ENCODE measurements at places on chromosomes 16 and 17.
A peak's percentile ranks its signal among the peaks of the same experiment; 100 is the strongest.

DNA sequence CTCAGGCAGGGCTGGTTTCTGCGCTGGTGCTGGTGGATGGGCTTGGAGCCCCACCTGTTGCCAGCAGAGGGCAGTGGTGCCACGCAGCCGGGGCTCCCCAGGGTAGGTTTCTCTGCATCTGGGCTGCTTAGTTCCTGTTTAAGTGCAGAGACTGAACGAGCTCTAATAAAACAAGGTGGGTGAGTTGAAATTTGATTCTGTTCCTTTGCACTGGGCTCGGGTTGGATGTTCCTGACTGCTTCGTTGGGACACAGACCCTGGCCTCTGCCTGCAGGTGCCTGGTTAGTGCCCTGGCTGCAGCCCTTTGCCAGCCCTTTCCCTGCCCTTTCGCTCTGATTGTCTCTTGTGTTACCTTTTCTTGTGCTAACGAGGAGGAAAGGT, 30.0 kb downstream of the TBCD start:
- peak; percentile 90 for DNase-seq

DNA sequence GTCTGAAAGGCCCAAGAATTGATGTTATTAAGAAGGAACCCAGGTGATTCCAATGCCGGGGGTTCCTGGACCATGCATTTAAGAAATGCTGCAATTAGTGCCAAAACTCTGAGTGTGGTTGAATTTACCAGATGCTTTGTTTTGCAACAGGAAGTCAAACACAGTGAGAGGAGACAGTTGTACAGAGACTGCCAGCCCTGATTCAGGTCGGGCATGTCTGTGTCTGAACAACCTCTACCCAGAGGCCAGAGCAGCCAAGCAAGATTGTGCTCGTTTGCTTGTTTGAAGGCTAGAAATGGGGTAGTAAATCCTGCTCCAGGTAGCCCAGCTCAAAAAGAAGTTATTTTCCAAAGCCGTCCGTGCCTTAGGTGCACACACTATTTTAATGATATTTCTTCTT, 412.4 kb upstream of the ERCC4 start:
- no peak for DNase-seq

DNA sequence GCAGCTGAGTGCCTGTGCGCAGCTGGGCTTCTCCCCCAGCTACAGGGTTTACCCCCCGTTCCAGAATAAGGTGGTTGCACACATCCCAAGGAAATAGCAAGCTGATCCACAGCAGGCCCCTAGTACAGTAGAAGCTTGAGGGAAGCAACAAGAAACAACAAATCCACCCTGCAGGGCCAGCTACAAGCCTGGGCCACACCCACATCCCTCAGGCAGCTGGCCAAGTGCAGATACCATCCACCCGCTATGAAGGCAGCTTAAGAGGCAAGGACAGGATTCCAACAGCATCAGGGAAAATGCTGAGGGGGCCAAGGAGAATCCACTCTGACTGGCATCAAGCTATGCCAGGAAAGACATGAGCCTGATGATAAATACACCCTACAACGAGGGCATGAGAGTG, 66.9 kb upstream of the RCVRN start:
- no peak for DNase-seq

- no peak for DNase-seq
These were observed 18.0 kb downstream of the ZNF276 start for GRCh38 chr16:89739383-89739782.

DNA sequence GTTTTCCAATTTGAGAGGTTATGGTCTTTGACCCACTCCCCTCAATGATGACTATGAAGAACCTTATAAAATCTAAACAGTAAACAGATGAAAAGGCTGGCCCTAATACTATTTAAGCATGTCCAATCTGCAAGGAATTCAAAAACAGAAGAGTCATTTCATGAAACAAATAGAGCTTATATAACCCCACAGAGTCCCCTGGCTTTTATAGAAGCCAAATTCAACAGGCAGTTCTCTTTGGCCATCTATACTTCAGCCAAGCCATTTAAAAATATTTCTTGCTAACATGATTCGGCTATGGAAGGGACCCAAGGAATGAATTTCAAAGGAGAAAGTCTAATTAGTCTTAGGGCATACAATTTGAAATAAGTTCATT, 43.4 kb downstream of the SPOP start:
- DNase-seq = no peak

GRCh38 chr16:16997349-16997748, 473.4 kb downstream of the XYLT1 start:
- DNase-seq = no peak

- no peak for DNase-seq
These were observed 49.8 kb downstream of the CDH1 start for GRCh38 chr16:68786685-68787418.

DNA sequence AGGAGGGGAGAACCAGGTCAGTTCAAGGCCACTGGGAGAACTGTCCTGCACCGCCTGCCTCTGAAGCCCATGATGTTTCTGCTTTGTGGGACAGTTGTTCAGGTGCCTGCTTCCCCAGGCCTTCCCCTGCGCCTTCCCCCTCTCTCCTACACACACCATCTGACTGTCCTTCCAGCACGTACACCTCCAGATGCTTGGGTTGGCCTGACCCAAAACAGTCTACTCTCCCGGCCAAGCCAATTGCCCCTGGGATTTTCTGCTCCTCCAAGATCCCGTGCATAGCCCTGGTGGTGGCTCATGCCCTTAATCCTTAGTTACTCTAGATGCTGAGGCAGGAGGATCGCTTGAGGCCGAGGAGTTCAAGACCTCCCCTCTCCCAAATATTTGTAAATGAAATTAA, 684 bp upstream of the RSAD1 start:
- no peak for DNase-seq

DNA sequence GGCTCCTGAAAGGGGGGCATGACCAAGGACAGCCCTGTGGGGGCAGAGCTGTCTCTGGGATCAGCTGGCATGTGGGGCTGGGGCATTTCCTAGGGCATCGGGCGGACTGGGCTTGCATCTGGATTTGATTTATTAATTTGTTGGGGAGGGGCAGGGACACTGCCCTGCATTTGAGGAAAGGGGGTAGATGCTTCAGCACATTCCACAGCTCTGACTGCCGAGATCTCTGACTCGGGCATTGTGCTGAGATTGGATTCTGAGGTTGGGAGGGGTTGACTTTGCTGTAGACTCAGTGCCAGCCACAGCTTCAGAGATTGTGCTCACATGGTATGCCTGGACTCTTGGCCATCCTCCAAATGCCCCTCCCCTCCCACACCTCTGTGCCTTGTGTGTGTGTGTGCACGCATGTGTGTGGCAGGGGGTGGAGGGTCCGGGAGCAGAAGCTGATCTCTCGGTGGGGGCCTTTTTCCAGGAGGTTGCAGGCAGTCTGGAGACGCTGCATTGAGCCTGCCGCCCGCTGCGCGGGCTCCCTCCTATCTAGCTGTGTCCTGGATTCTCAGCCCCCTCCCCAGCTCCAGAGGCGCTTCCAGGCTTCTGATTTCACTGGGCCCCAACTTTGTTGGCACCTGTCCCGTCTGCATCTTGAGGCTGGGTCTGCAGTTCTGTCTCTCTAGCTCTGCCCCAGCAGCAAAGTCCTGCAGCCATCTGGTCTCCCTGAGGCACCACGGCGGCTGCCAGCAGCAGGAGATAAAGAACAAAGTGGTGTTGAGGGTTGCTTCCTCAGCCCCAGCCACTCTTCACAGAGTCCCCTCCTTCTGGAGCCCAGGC, 14.9 kb downstream of the IGFBP4 start:
- no peak for DNase-seq

DNA sequence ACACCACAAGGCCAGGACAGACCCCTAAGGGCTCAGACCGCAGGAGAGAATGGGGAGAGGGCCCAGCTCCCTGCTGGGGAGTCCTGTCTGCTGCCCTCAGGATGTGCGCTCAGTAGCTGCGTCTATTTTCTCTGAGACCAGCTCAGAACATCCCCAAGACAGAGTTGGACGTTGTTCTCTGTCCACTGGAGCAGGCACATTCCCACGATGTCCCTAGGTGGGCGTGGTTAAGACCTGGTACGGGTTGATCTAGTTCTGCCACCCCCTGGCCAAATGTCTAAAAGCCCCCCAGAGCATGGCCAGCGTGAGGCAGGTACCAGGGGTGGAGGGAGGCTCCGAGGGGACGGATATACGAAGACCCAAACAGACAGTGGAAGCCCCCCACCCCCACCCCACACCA, 842 bp upstream of the CALB2 start:
- no peak for DNase-seq

DNA sequence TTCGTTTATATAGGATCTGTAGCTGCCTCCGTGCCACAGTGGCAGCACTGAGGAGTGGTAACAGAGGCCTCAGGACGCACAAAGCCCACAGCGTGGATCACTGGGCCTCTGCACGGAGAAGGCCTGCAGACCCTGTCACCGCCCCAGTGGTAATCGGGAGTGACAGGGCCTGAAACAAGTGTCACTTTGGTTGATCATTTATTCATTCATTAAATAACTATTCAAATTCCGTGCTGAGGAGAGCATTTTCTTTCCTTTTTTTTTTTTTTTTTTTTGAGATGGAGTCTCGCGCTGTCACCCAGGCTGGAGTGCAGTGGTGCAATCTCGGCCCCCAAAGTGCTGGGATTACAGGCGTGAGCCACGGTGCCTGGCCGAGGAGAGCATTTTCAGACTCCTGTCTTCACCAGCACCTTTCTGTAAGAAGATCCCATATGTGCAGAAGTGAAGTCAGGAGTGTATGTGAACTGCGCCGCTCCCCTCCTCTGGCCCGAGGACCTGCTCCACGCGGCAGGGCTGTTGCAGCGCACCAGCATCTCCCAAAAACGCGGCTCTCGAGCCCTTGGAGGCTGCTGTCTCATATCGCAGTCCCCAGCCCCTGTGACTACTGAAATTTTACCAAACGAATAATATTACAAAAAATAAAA, 44.9 kb upstream of the TRAP1 start:
- no peak for DNase-seq

DNA sequence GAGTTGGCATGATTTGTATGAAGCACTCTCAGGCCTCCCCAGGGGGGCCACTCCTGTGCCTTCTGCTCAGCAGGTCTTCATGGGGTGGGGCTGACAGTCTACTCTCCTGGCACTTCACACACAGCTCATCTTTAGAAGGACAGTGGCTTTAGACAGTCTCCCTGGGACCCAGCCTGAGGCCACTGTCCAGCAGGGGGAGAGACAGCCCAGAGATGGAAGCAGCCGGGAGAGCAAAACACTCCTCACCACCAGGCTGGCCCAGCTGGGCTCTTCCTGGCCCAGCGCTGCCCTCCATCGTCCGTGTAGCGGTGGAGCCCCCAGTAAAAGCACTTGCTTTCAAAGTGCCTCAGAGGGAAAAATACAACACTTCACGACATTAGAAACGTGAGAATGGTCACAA, 62.0 kb upstream of the CRHR1 start:
- no peak for DNase-seq

DNA sequence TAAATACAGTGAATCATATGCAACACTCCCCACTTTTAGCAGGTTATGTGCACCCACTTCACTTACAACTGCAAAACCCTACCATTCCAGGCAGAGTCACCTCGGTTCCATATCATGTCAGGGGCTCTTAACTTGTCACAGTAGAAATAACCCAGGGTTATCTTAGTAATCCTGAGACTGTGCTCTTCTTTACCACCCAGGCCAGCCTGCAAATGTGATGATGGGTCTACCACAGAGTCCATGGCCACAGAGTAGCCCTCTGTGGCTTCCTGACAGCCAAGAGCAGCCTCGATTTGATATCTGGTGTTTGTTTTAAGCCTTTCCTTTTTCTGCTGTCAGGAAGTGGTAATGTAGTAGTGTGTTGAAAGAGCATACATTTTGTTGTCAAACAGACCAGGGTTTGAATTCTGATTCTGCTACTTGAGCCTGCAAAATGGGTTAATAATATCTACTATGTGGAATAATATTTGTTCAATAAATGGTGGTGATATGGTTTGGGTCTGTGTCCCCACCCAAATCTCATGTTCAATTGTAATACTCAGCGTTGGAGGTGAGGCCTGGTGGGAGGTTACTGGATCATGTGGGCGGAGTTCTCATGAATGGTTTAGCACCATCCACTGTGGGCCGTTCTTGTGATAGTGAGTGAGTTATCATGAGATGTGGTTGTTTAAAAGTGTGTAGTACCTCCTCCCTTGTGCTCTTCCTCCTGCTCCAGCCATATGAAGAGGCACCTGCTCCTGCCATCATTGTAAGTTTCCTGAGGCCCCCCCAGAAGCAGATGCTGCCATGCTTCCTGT, 416.5 kb downstream of the UTP18 start:
- no peak for DNase-seq

DNA sequence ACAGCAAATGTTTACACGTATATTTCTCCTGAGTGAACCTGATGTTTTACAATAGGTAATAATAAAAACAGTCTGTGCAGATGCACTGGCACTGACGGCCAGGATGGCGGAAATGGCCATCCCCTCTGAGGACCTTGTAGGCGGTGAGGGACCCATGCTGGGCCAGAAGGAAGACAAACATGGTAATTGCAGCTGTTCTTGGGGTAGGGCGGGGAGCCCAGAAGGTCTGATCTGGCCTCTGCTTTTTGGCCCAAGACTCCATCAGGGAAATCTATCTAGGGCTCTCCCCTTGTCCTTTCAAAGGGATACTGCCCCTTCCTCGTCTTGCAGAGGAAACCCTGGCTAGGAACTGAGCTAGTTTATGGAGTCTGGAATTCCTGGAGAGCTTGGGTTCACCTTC, 7.4 kb upstream of the LGALS9 start:
- DNase-seq = no peak

DNA sequence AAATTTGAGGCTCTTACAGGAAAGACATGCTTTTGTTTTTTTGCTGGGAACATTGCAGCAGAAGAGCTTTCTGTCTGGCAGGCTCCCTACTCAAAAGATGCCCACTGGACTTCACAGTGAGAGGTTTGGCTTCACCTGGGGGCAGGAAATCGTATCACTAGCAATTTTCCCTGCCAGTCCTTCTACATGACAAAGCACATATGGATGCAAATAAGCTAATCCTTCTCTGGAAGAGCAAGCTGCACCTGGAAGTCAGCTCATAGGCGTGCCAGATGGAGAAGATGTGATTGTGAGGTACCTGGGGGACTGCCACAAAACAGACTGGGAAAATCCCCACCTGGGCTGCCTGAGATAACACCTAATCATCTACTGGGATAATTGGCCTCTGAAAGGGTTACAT, 195.0 kb upstream of the CPHXL start:
- DNase-seq = no peak

- DNase-seq = no peak
These were observed 21.8 kb downstream of the CDH8 start for GRCh38 chr16:62014319-62014923.

- DNase-seq = no peak
These were observed 74.2 kb downstream of the CPPED1 start for GRCh38 chr16:12729448-12729847.

GRCh38 chr17:70527364-70527888, 358.1 kb downstream of the KCNJ2 start:
- no peak for DNase-seq

GRCh38 chr16:30600215-30600614, 10.0 kb downstream of the ZNF689 start:
- no peak for DNase-seq
